Neural crest cell (in vitro differentiated cells): ENCODE measurements at places on chromosomes 7 and 10. TPM values are rescaled to one million over a fixed set of nuclear protein-coding genes. Genes with fewer than 3 reads are reported as not detected.

Gene OTUD1
- total RNA-seq: 2.7 and 3.3 TPM in 2 replicates

Gene SNX10
- 5.0 and 5.4 TPM in 2 replicates for total RNA-seq

Gene MALRD1
- 0.73 and 0.84 TPM in 2 replicates for total RNA-seq

Gene HMX3
- not detected in 2 replicates for total RNA-seq

Gene BHLHA15
- not detected in 2 replicates for total RNA-seq

Gene COA1
- total RNA-seq: 102 and 116 TPM in 2 replicates

Gene AKR1D1
- not detected in 2 replicates for total RNA-seq

Gene C7orf57
- not detected in 2 replicates for total RNA-seq

GRCh38 chr10:93566435-93567276 is at the start of gene FFAR4:
Gene FFAR4 (plus strand): TSS chr10:93566665. CDS start chr10:93566721, 56 bp downstream.
- H3K4me1 ChIP-seq: peaks cover 8% of the 10 kb centered on the region
- no peak within 1 kb of the TSS for H3K27ac ChIP-seq
- peaks cover 80% of the 10 kb centered on the region for H3K27me3 ChIP-seq
- H3K4me3 ChIP-seq: peak within 1 kb of the TSS; percentile 74
- no peaks in the 10 kb centered on the region for H3K36me3 ChIP-seq

DNA sequence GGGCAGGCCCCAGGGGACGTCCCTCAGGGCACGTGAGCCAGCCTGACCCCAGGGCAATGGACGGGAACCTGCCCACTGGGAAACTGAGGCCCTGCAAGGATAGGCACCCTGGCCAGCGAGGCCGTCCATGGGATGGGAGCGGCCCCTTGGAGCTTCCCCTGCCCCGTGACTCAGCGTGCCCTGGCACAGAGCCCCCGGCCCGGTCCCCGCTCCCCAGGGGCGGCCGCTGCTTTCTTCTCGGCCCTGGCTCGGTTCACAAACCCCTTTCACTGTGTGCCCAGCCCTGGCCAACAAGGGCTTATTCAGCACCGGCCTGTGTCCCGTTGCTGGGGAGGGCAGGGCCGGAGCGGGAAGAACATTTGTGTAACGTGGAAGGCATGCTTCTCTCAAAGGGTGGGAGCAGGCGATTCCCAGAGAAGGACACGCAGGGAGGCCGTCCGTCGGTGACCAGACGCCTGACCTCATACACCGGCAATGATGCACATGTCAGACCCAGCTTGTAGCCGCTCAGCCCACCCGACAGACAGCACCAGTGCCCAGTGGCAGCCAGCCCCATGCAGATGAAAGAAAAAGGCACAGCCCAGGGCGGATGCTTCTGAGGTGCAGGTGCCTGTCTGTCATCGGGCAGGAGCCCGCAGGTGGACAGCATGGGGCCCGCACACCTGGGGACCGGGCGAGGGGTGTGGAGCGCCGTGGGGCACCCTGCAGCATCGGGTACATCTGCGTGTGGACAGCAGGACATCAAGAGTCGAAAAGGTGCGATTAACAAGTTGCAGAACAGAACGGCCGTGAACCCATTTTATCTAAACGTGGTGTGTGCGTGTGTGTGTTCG is 94.5 kb downstream of the PDGFA start:
- H3K27ac ChIP-seq: no peak overlapping the region
- no peak for DNase-seq
- H3K4me1 ChIP-seq: no peaks in the 10 kb centered on the region
- no peaks in the 10 kb centered on the region for H3K27me3 ChIP-seq
- no peaks in the 10 kb centered on the region for H3K36me3 ChIP-seq

DNA sequence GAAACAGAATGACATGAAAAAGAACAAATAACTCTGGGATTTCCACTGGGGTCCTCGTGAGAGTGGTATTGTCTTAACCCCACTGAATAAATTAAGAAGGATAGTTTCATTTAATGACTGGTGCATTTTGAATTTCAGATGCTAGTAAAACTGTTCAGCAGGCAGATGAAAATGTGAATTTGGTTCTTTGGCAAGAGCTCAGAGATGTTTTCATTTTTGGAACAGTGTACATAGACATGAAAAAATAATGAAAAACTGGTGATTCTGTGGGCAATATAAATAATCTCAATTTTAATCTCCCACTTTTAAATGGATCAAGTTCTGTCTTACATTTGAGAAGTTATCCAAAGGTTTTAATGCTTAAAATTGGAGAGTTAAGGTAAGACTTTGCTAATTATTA is 84.1 kb downstream of the TRIL start:
- H3K4me1 ChIP-seq: no peaks in the 10 kb centered on the region
- no peaks in the 10 kb centered on the region for H3K36me3 ChIP-seq
- H3K4me3 ChIP-seq: no peak overlapping the region
- no peaks in the 10 kb centered on the region for H3K27me3 ChIP-seq

DNA sequence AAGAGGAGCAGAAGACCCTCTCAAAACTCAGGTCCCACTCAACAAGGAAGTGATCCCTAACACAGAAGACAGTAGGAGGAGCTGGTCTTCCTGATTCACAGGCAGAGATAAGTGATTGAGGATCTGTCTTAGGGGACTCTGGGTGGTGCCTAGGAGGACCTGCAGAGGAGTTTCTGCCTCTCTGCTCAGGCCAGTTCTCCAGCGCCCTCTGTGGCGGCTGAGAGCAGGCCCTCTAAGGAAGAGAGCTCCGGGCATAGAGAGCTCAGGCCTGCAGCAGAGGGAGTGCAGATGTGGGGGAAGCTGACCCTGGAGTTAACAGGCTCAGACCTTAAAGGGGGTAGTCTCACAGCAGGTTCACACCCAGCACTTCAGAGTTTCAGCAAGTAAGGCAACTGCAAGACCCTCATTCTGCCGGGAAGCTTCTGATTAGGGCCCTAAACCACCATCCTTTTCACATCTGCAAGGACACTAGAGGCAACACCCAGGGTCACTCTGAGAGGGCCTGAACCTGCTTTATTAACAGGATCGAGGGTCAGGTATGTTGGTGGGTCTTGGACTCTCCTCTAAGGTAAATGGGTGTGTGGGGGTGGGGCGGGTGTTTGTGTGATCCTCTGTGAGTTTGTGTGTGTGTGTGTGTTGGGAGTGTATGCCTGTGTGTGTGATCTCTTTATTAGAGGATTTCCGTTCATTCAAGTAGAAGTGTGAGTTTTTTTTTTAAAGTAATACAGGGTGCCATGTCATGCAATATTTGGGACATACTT is 57.6 kb upstream of the TARP start:
- H3K4me1 ChIP-seq: peaks cover 17% of the 10 kb centered on the region
- H3K27ac ChIP-seq: peak overlapping the region; percentile 16
- H3K36me3 ChIP-seq: no peaks in the 10 kb centered on the region
- no peak overlapping the region for H3K4me3 ChIP-seq
- H3K27me3 ChIP-seq: no peaks in the 10 kb centered on the region

GRCh38 chr10:13492493-13493180 is 36.2 kb downstream of the BEND7 start:
- H3K27me3 ChIP-seq: no peaks in the 10 kb centered on the region
- H3K4me1 ChIP-seq: peaks cover 45% of the 10 kb centered on the region
- H3K4me3 ChIP-seq: no peak overlapping the region
- H3K36me3 ChIP-seq: peaks cover 7% of the 10 kb centered on the region
- DNase-seq: no peak
